ENCODE measurements at places on chromosomes 3 and 15.

GRCh38 chr3:14774431-14774830 lies 44.3 kb upstream of the FGD5 start:
- no peak for DNase-seq

DNA sequence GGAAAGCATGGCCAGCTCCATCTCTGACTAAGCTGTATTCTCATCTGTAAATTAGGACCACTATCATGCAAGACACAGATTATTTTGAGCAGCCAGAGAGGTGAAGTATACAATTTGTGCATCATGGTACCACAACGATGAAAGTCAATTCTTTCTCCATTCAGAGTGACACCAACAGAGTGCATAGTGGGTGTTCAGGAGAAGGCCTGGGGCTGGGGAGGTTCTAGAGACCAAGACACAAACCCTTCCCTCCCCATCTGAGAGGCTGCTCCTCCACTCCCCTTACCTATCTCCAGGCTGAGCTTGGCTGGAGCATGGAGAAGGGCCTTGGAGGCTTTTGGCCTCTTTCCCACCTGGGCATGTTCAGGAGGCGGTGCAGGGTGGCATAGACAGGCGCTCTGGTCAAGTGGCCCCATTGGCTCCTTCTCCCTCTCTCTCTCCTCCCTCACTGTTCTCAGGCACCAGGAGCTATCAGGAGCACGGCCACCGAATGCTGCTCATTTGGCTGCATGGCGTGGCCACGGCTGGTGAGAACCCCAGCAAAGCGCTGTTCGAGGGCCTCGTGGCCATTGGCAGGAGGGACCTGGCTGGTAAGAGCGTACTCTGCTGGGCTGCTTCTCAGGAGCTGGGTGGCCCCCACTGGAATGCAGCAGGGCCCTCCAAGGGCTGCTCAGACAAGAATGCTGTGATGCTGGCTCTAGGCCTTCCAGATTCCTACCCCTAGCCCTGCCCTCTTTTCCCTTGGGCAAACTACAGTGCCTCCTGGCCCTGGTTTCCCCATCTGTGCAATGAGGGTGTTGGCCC lies 37.9 kb downstream of the ANKDD1A start:
- no peak for DNase-seq

DNA sequence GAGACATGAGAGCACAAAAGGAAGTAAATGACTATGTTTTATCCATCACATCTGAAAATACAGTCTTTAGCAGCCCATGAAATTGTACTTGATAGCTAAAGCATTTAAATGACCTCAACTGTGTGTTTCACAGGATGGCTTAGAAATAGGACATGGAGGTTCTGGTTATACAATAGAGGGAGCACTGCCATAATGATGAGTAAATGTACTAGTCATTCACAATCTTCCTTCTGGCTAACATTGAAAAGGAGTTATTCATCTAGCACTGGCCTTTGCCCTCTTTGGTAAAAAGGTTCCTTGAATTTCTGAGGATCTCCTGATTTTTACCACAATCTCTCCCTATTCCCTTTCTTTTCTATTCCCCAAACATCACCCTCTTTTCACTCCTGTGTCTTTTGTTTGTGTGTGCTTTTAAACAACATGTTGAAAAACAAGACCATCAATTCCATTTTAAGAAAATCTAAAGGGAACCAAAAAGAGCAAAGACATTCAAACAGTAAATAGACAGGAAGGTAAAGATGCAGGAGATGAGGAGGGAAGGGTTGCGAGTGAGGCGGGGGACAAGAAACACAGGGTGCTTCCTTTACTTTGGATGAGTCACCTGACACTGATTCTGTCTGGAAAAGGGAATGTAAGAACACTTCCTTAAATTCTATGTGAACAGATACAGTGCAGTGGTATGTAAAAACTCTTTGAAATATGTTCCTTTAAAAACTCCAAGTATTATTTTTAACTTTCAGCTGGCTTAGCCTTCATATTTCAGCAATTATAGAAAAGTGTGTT lies 619.0 kb downstream of the MECOM start:
- DNase-seq: no peak

GRCh38 chr15:67548236-67548852 lies 5.8 kb downstream of the MAP2K5 start:
- no peak for DNase-seq
